SK-N-SH (cell line): ENCODE measurements at places on chromosomes 1 and 21.

DNA sequence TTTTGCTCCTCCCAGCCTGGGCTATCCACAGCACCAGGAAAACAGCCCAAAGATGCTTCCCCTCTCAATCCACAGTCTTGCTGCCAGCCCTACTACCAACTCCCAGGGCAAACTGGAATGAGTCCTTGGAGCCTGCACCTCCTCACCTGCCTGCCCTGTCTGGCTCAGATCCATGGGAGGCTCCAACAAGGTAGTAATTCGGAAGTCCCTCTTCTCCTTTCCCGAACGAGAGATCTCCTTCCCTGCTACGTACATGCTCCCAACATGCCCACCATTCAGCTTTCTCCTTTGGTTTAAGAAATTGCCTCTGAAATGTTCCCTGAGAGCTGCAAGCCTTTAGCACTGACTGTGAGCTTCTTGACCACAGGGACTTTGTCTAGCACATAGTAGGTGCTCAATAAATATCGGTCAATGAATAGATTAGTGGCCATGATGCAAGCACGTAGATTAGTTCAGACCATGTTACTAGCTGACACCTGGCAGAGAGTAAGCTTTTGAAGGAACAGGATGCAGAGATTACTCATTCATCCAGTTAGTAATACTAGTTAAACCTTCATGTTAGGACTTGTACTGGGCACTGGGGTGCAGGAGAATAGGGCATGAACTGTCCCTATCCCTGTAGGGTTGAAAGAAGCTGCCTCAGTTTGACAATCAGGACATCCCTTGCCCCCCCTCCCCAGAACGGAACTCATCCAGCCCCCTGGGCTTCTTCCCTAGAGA is 80.1 kb downstream of the DISP3 start:
- no peak for DNase-seq

GRCh38 chr1:208433086-208433485 is 188.9 kb upstream of the PLXNA2 start:
- no peak for DNase-seq

- DNase-seq: no peak
Observed at GRCh38 chr1:153404086-153404635, 12.2 kb upstream of the S100A7A start.

- DNase-seq: peak; percentile 84
Observed at GRCh38 chr1:67561704-67562113, 123.3 kb upstream of the GADD45A start.

DNA sequence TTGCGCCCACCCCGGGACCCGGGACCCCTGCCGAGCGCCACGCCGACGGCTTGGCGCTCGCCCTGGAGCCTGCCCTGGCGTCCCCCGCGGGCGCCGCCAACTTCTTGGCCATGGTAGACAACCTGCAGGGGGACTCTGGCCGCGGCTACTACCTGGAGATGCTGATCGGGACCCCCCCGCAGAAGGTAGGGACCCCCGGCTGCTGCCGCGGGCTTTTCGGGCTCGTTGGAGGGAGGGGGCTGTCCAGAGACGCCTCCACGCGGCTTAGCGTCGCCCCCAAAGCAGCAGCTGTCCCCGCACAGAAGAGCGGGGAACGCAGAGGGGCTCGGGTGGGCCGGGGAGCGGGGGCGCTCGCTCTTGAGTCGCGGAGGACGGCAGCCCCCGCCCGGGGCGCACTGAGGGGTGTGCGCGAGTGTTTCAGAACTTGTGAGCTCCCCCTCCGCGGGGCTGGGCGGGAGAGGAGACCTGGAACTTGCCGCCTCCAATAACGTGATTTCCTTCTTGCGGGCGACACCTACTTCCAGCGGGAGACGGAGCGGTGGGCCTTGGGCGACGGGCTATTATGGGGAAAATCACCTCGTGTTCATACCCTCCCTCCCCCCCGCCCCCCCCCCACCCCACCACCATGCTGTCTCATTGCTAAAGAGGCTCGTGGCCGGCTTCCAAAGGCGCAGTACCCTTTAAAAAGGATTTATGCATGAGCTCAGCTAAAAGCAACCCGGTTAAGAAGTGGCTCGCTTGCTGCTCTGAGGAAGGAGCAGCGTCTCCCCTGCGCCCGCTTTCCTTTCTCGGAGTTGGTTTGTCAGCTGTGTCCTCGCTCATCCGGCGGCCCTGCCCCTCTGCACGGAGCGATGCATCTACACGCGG is 664 bp downstream of the BACE2 start:
- peak; percentile 27 for DNase-seq

- no peak for DNase-seq
Observed at GRCh38 chr1:20087668-20088067, 17.7 kb downstream of the PLA2G5 start.

DNA sequence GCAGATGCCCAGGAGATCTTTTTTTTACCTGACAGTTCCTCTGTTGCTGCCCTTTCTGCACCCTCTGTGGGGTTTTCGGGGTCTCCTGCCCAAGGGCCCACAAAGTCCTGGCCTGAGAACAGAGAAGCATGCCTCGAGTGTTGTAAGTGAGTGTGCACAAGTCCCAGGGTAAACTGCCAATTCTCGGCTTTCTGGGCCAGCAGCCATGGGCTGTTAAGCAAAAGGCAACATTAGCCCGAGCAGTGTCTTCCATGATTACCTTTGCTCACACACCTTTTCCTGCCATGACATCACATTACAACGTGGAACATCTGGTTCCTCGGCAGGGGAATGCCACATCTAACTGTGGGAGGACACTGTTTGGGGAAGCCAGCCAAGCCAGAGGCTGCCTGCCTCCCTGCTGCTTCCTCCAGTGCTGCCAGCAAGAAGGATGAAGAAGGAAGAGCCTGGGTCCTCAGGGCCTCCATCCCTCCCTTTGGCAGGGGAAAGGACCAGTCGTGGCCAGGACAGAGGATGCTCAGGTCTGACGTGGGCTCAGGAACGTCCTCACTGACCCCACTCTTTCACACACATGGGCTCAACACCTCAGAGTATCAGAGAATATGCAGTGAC is 485.9 kb downstream of the OMA1 start:
- no peak for DNase-seq

- peak; percentile 47 for DNase-seq
Observed at GRCh38 chr1:37123276-37124115, 89.2 kb upstream of the GRIK3 start.

DNA sequence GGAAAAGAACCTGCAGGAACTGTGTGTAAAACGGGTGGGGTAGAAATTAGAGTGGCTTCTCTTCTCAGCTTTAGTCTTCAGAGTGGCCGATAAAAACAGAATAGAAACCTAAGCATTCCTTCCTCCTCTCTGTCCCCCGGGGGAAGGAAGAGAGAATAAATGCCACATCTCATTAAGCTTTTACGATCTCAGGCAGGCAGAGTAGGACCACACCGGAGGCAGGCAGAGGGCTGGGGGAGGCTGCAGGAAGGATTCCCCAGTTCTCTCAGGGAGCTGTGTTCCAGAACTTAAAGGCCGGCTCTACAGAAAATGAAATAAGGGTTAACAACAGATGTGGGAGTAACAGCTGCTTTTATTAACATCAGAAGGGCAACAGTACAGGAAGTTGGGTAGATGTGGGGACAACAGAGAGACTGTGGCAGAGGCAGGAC is 24.5 kb upstream of the MEF2D start:
- DNase-seq: no peak

GRCh38 chr1:11078631-11079030 is 18.8 kb upstream of the SRM start:
- DNase-seq: no peak

GRCh38 chr1:187948170-187948794 is 1119.5 kb downstream of the PLA2G4A start:
- no peak for DNase-seq

DNA sequence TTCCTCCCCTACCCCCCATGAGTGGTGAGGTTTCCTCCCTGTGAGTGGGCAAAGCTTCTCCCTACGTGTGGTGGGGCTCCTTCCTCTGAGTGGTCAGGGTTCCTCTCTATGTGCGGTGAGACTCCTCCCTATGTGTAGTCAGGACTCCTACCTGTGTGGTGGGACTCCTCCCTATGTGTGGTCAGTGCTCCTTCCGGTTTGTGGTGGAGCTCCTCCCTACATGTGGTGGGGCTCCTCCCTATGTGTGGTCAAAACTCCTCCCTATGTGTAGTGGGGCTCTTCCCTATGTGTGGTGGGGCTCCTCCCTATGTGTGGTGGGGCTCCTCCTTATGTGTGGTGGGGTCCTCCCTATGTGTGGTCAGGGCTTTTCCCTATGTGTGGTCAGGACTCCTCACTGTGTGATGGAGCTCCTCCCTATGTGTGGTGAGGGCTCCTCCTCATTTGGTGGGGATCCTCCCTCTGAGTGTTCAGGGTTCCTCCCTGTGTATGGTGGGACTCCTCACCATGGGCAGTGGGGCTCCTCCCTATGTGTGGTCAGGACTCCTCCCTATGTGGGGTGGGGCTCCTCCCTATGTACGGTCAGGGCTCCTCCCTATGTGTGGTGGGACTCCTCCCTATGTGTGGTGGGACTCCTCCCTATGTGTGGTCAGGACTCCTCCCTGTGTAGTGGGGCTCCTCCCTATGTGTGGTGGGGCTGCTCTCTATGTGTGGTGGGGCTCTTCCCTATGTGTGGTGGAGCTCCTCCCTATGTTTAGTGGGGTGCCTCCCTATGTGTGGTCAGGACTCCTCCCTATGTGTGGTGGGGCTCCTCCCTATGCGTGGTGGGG is 29.1 kb downstream of the PRSS38 start:
- no peak for DNase-seq

- peak; percentile 17 for DNase-seq
Observed at GRCh38 chr1:51070640-51071039, 31.4 kb upstream of the C1orf185 start.

DNA sequence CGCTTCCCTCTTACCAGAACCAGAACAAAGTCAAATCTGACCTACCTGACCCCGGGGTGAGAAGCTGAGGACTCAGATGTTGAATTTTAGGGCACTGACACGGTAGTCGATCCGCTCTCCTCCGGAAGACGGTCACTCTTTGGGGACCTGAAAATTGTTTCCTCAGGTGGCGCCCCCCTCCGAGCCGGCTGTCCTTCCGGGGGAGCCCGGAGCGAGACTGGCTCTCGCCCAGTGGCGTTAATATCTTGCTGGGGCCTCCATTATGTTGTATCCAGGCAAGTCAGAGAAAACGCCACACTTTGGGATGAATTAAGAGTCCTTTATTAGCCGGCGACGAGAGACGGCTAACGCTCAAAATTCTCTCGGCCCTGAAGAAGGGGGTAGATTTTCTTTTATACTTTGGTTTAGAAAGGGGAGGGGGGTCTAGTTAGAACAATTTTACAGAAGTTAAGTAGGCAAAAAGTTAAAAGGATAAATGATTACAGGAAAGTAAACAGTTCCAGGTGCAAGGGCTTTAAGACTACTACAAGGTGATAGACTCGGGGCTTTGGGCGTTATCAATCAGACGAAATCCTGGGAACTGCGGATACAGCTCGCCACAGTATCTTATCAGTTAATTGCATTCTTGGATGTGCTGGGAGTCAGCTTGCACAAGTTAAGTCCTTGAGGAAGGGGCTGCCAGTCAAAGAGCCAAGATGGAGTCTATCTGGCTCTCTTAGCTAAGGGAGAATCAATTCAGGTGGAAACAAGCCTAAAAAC is 269.5 kb downstream of the DSCAM start:
- DNase-seq: no peak

DNA sequence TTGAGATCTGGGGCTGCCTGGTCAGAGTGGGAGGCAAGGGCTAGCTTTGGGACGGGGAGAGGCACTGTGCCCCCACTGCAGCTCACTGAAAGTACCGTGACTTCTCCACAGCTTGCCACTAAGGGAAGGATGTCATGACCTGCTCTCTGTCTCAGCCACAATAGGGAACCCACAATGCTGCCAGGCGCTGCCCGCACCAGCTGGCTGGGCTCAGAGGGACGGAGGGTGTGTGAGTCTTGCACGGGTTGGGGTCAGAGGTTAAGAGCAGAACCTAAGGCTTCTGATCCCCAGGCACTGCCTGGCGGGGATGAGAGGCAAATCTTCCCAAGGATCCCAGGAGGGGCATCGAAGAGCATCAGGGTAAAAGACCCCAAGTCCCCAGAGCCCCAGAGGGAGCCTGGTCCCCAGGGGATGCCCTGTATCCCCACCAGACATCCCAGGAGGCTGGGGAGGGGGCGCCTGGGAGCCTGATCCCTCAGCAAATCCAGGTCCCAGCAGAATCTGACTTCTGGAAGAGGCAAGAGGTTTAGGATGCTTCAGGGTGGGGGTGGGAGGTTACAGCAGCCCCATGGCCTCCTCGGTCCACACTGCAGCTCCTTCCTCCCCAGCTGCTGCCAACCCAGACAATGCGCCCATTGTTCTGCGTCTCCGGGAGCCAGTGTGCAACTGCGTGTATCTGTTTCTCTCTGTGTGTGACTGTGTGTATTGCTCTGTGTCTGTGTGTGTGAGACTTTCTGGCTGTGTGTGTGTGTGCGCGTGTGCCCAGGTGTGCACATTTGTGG is 2.0 kb upstream of the MARCKSL1 start:
- DNase-seq: no peak

GRCh38 chr1:231676487-231676886 is 49.9 kb downstream of the DISC1 start:
- DNase-seq: no peak

DNA sequence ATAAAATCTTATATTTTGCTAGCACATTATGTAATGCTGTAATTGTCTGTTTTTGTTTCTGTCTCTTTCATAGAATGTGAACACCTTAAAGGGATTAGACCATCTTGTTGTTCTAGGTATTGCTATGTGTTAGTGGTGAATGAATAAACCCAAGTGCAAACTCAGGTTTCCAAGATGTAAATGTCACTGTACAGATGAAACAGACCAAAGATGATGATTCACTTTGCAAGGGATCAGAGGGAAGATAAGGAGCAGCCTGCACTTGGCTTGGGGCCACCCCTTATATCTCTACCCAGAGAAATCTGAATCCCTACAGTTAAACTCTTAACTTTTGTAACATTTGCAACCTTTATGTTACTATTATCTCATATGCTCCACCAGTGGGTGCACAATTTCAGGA is 25.4 kb downstream of the UROD start:
- peak; percentile 15 for DNase-seq

GRCh38 chr1:84083307-84083706 is 60.8 kb upstream of the PRKACB start:
- DNase-seq: peak; percentile 9

DNA sequence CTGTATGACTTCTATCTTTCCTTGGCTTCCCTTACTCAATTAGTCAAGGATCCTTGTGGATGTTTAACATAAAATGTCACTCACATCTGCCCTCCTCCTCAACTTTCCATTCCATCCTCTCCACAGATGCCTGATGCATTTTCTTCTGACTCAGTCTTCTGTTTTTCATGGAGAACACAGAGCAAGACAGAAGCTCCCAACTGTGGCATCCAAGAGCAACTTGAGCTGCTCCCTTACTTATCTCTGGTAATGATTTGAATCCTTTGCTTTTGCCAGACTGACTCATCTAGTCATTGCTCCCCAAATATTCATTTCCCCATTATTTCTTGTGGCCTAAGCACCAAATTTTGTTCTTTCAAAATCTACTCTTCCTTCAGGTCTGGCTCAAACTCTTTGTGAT is 120.6 kb downstream of the LYPLAL1 start:
- no peak for DNase-seq

GRCh38 chr1:1833456-1833855 is 55.2 kb upstream of the NADK start:
- DNase-seq: no peak

GRCh38 chr1:116516631-116517030 is 54.2 kb downstream of the CD58 start:
- no peak for DNase-seq
